ENCODE measurements at places on chromosomes 12 and 14.

- DNase-seq, result no peak
These were observed 16.1 kb upstream of the RPLP0 start for GRCh38 chr12:120216742-120217605.

DNA sequence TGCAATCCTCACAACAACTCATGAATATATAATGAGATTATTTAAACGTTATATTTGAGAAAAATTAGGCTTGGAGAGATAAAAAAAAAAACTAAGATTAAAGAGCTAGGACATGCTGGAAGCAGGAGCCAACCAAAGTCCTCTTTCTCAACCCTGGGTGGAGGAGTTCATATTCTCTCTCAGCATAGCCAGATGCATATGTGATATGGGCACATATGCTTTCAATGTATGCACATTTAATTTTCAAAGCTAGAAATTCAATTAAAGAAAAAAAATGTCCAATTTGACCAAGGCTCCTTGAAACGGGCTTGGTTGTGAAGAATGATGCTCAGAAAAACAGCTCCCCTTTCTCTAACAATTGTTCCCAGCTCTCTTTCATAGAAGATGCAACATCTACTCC lies 61.9 kb upstream of the GRIP1 start:
- DNase-seq, result no peak

DNA sequence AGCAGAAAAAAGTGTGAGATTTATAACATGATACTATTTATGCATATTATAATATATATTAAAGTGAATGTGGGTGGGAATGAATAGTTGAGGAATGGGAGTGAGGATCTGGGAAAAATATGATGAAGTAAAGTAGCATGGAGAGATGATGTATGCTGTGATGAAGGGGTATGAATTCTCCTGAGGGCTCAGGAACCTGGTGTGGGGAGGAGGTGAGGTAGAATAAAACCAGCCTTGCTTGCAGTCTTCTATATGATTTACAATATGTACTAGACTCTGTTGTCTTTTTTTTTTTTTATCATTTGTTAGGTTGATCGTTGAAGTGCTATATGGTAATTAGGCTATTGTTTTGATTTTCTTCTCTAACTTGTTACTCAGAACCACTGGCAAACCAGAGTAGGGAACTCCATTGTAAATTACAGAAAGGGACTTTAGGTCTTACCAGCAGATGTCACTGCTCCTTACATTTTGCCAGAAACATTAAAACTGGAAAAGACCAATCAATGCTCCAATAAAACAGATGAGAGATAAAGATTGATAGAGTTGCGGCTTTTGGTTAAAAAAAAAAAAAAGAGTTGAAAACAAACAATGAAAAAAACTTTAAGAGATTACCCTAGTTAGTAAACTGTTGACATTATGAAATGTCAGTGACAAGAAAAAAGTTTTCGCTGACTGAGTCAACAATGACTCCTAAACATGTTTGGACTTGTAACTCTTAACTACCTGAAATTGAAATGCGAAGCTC lies 39.9 kb downstream of the ATL1 start:
- no peak for DNase-seq

GRCh38 chr12:2783936-2784600 lies 10.7 kb upstream of the FKBP4 start:
- DNase-seq, result peak; percentile 71

DNA sequence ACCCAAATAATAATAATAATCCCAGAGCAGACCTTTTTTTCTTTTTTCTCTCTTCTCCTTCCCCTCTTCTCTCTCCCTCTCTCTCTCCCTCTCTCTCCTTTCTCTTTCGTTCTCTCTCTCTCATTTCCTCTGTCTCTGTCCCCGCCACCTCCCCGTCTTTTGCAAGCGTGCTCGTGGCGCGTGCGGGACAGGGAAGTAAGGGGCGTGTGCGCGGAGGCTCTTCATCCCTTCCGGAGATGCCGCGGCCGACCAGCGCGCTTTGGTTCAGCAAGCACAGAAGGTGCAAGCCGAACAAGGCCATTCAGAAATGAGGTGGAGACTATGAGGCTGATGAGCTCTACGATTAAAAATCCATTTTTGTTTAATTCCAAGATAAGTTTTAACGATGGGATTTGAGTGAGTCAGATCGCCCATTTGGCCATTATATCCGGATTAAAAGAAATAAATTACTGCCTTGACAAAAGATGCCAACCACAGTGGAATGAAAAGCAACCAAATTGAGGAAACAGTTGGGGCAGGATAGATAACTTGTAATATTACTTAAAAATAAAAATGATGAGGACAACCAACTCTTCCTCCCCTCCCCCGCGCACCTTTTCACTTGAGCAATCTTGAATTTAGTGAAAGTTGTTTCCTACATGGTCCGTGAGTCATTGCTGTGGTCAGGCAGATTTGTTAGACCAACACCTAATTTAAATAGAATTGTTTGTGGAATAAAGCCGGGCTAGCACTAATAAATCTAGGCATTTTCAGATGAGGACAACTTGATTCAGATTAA lies 1.2 kb upstream of the AMIGO2 start:
- DNase-seq, result no peak

DNA sequence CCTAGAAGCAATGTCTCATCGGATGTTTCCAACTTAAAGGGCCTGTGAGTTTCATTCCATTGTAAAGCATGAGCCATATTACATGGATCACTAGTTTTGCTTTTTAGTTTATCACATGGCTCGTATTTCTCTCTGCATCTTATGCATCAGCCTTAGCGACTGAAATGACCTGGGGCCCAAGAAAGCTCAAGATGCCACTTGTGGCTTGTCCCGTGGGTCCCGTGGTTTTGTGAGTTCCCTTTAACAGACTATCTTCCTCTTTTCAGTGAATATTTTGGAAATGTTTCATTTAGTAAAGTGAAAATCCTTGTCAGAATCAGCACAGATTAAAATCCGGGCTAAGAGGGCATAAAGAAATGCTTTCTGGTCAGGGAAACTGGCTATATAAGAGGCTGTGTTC lies 86.2 kb upstream of the PPM1H start:
- DNase-seq, result no peak

DNA sequence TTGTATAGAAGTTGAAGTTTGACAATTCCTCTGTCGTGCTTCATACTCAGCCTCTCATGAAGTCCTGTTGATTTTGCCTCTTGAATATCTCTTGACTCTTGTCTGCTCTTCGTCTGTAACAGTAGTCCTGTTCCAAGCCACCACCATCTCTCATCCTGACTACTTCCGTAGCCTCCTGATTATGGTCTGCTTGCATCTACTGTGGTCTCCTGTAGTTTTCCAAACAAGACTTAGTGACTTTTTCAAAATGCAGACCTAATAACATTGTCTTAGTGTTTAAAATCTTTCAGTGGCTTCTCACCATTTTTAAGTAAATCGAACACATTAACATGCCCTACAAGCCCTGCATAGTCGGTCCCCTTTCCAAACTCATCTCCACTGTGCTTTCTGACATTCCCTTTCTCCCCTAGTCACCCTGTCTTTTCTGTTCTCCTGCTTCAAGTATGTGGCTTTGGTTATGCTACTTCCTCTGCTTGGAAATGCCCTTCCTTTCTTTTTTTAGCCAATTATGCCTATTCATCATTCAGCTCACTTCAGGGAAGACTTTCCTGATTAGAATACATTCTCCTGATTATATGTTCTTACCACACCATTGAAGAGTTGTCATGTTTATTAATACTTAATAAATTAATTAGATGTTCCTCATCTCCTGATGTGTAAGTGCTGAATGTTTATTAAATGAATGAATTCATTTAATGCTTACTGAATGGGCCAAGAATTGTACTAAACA lies 2.0 kb downstream of the SCYL2 start:
- no peak for DNase-seq

DNA sequence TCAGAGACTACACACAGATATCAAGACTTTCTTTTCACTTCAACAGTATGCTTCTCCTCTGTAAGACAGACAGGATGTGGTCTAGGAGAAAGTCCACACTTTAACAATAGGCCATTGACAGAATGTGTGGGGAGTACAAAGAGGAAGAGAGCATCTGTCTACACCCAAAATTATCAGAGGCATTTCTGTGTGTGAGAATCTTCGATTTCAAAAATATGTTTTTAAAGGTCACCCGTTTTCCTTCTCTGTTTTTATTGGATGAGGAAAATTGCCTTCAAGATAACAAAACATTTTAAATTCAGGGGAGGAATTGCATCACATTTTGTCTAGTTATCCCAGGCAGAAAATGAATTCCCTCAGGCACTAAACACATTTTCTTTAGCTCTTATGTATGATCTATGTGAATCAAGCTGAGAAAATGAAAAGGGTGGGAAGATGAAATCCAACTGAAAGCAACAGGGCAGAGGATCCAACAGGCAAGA lies 16.4 kb downstream of the NAV3 start:
- DNase-seq, result no peak

GRCh38 chr12:115464111-115464581 lies 780.2 kb upstream of the TBX3 start:
- DNase-seq, result no peak

DNA sequence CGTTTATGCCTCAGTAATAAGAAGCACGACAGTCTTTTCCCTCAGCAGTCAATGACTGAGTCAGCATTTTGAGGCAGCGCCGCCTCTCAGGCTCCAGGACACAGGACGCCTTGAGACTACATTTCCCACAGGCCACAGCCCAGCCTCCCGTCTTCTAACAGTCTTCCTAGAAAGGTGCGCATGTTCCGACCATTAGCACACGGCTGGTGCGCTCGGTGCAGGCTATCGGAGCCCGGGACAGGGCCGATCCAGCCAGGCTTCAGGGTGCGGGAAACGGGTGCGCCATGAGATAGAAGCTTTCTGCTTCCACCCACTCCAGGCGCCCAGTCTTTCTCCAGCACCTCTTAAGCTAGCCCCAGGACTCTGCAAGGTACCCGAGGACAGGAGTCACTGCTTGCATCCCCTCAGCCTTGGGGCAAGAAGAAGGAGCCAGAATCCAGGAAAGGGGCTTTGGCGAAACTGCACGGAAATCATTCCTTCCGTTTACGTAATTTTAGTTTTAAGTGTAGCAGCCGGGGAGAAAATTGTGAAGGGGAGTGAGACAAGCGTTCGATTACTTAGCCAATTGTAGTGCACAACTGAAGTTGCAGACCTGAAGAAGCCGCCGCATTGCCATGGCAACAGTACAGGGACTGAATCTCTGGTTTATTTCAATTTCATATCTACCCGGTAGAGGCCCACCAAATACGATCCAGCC lies 54.0 kb downstream of the ZNF641 start:
- DNase-seq, result peak; percentile 79

DNA sequence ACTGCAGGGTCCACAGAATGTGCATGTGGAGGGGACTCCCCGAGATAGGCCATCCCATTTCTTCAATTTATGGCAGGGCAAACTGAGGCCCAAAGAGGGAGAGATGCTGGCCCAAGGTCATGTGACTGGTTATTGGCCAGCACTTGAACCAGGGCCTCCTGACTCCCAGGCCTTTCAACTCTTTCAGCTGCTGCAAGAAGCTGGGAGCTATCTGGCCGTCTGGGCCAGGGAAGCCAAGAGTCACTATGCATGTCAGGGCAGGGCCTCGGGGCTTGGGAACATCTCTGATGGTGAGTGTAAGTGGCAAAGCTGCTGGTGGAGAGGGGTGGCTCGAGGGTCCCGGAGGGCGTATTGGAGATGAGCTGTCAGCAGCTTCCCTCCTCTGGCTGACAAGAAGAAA lies 9.5 kb upstream of the LTBP2 start:
- DNase-seq, result no peak

- DNase-seq, result no peak
These were observed 11.4 kb upstream of the AACS start for GRCh38 chr12:125053821-125054220.

- DNase-seq, result peak; percentile 91
These were observed 59.9 kb upstream of the FBRSL1 start for GRCh38 chr12:132429946-132430643.

GRCh38 chr14:29536886-29537511 lies 390.6 kb downstream of the PRKD1 start:
- no peak for DNase-seq

GRCh38 chr12:55666508-55666907 lies 29.8 kb downstream of the OR10P1 start:
- DNase-seq, result no peak

DNA sequence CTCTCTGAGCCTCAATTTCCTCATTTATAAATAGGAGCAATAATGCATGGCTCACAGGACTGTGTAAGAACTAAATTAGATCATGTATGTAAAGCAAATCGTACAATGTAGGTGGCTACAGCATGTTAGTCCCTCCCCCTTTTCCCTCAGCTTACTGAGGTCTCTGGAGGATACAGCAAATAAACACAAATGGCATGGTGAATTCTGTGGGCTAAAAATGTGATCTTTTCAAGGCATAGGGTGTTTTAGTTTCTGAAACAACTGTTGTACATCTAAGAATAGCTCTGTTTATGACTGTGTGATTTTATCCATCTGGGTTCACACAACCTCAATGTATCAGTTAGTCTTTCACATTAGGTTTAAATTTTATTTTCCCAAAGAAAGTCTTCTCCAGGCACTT lies 121.2 kb upstream of the PLEKHG7 start:
- DNase-seq, result no peak

DNA sequence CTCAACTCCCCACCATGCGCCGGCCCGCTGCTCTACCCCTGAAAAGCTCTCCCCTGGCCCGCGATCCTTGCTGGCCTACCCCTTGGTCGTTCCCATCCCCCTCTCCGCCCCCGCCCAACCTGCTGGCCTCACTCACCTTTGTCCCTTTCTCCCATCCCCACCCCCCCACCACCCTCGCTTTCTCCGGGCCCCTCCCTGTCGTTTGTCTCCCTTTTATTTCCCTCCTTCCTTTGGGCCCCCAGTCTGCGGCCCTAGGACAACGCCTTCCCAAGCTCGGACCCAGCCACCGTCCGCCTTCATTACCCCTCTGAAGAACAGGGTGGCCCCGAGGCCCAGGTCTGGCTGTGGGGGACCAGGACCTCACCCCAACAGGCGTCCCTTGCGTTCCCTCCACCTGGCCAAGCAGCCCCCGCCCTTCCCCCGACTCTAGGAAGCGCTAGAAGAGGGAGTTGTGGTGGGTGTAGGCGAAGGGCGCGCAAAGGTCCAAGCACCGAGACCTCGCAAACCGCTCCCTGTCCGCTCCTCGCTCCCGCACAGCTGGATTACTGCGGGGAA lies 6.9 kb upstream of the SLC7A7 start:
- no peak for DNase-seq

GRCh38 chr12:63047146-63047545 lies 103.9 kb downstream of the AVPR1A start:
- no peak for DNase-seq

DNA sequence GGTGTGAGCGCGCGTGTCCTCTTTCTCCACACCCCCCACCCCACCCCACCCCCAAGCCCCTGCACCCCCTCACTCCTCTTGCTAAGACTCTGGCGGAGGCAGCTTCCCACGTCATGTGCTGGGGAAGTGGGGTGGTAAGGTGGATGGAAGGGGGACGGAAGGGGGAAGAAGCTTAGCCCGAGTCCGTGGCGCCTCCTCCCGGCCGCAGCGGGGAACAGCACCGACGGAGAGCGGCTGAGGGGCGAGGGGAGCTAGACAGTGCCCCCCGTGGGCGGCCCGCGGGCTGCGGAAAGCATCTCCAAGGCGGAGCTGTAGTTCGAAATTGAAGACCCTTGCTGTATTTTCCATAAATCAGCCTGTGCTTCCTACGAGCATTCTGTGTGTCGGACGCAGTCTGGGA lies 588 bp upstream of the GRIN2B start:
- DNase-seq, result peak; percentile 50

GRCh38 chr14:22846811-22847307 lies 10.5 kb downstream of the MMP14 start:
- DNase-seq, result no peak

- no peak for DNase-seq
These were observed 18.4 kb upstream of the GALNT16 start for GRCh38 chr14:69241577-69241976.

GRCh38 chr14:69153152-69153872 lies 393 bp upstream of the DCAF5 start:
- peak; percentile 95 for DNase-seq
